ENCODE measurements at places on chromosomes 5 and 9.
A peak's percentile ranks its signal among the peaks of the same experiment; 100 is the strongest.

- no peak for DNase-seq
Observed at GRCh38 chr5:142680605-142681259, 5.2 kb downstream of the FGF1 start.

DNA sequence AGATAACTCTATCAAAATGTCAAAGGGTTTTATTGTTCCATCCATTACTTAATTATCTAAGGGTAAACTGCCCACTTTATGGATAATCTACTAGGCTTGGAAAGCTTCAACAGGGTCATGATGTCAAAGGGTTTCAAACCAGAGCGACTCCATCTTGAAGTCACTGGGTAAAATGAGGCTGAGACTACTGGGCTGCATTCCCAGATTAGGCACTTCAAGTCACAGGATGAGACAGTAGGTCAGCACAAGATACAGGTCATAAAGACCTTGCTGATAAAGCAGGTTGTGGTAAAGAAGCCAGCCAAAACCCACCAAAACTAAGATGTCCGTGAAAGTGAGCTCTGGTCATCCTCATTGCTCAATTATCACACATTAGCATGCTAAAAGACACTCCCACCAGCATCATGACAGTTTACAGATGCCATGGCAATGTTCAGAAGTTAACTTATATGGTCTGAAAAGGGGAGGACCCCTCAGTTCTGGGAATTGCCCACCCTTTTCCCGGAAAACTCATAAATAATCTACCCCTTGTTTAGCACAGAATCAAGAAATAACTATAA lies 138.6 kb downstream of the GNAQ start:
- no peak for DNase-seq

DNA sequence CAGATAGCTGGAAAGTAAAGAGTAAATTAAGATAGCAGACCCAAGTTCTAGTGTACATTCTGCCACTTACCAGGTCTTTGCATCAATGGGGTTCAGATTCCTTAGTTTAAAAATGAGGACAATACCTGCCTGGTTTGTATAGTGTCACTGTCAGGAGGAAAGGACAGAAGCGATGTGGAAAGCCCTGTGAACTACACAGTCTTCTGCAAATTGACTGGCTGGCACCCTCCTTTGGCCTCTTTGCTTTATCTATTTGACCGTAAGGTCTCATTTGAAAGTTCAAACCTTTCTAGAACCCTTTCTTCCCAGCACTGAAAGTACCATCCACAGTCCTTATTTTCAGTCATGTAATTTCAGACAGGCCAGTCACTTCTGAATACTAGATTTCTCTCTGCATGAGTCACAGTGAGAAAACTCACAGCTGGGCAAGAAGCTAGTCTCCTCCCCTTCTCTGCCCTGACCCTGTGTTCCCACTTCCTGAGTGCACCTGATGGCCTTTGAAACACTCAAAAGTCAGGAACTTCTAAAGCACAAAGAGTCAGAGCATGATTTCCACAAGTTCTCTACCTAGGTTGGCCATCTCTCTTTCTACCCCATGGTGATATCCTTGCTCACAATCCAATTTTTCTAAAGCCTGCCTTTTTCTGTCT lies 91.3 kb upstream of the RASEF start:
- peak; percentile 3 for DNase-seq

DNA sequence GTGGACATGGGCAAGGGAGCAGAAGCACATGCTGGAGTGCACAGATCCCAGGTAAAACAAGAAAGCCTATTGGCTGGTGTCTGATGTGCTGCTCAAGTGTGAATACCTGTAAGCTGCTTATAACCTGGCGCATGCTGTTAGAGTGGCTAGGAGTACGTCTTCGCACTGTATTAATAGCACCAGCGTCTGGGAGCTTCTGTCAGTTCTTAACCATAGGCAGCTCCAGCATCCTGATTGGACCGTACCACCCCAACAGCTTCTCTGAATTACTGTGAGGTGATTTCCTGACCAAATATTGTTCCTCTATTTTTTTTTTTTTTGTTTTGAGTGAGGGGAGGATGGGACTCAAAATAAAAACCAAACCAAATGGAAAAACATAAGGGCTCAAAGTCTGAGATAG lies 987.6 kb downstream of the PTPRD start:
- no peak for DNase-seq

DNA sequence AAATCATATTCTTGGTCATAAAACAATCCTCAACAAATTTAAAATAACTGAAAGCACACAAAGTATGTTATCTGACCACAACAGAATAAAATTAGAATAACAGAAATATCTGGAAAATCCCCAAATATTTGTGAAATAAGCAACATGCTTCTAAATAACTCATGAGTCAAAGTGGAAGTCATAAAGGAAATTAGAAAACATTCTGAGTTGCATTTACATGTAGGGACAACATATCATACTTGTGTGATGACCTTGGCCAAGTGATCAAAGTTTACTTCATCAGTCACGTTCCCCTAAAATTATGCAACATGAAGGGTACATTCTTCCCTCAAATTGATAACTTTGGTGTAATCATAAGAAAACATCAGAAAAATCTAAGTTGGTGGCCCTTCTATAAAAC lies 64.7 kb downstream of the CSF2 start:
- no peak for DNase-seq

DNA sequence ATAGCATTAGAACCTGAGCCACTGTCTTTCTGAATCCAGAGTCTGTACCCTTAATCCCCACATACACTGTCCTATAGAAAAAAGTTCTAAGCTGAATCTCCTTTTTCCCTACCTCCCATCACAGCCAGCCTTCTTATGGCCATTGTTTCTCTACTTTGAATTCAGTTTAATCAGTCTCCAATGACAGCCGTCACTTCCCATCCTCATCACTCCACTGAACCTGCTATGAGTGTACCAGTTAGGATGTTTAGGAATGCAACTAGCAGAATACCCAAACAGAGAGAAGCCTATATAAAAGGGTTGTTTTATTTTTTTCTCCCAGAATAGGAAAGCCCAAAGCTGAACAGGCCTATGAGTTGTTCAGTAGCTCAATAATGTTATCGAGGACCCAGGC lies 220.4 kb upstream of the NREP start:
- no peak for DNase-seq

DNA sequence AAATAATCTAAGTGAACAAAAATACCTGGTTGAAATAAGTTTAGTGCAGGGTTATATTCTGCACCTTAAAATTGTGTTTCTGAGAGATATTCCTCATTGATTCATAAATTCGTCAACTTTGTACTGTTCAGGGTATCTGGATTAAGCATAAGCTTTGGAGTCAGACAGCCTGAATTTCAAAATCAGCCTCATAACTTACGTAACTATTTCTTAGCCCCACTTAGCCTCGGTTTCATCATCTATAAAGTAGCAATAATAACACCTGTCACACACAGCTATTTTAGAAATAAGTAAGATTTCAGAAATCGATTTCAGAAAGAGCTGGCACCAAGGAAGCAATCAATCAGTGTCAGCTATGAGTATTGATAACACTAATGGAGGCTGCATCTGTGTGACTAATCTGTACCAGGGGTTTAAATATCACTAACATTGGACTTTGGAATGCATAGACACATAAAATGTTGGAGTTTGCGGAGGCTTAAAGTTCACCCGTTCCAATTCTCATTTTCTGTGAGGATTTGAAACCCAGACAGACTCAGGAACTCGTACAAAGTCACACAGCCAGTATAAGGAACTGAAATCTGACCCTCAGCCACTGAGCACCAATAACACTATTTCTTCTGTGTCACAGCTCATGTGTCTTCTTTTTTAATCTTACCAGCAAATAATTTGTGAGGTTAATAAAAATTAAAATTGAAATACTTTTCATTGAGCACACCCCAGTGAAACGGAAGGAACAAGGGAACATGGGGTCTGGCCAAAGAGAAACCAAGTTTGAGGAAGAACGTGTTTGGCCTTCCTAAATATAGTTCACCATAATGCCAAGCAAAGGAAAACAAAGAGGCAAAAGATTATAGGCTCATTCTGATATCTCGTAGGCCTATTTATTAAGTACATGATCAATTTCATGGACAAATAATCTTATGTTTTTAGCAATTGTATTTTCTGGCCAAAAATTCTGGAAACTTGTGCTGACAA lies 194.4 kb upstream of the PTGER4 start:
- no peak for DNase-seq

- DNase-seq: no peak
Observed at GRCh38 chr9:37961351-37961750, 57.4 kb upstream of the SLC25A51 start.

- DNase-seq: no peak
Observed at GRCh38 chr5:20032896-20033295, 44.9 kb upstream of the CDH18 start.

GRCh38 chr5:160547872-160548271 lies 126.2 kb downstream of the PTTG1 start:
- no peak for DNase-seq

- DNase-seq: no peak
Observed at GRCh38 chr5:179697108-179697507, 1.7 kb upstream of the CANX start.

DNA sequence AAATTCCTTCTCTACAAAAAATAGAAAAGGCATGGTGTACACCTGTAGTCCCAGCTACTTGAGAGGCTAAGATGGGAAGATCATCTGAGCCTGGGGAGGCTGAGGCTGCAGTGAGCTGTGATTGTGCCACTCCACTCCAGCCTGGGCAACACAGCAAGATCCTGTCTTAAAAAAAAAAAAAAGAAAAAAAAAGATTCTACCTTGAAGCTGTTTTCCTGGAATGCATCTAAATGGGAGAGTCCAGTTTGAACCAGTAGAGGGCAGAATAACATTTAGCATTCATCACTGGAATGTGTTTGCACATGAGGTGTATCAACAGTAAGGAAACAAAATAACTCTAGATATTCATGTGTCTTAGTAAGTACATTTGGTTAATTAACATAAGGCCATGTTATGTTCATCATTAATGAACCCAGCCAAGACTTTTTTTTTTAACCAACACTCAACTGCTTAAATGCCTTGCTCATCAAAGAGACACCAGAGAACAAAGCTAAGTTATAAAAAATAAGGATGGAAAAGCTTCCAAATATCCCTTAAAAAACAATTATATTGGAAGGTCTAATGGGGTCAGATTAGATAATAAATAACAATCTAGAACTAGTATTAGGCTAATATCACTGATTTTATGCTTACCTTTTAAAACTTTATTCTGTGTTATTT lies 16.1 kb downstream of the IFNE start:
- DNase-seq: no peak

DNA sequence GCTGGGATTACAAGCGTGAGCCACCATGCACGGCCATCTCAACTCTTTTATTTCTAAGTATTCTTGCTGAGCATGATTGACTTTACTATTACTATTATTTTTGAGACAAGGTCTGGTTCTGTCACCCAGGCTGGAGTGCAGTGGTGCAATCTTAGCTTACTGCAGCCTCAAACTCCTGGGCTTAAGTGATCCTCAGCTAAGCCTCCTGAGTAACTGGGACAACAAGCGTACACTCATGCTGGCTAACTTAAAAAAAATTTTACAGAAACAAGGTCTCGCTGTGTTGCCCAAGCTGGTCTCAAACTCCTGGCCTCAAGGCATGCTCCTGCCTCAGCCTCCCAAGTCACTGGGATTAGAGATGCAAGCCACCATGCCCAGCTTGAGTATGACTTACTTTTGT lies 443.7 kb downstream of the ARHGEF28 start:
- no peak for DNase-seq

- no peak for DNase-seq
Observed at GRCh38 chr5:175750511-175750931, 92.7 kb downstream of the HRH2 start.

DNA sequence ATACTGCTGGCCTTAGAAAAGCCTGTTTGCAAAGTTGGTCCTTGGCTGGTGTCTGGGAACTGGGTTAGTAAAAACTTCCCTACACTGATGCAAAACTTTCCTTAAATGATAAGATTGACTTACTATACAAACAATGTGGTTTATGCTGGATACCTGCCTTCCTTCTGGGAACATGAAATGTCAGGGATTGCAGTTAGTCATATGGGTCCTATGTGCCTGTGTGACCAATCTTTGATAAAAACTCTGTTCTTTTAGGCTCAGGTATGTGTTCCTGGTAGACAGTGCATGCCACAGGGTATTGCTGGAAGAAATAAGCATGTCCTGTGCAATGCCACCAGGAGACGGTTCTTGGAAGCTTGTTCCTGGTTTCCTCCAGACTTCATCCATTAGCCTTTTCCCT lies 173.3 kb downstream of the RMI1 start:
- DNase-seq: no peak

DNA sequence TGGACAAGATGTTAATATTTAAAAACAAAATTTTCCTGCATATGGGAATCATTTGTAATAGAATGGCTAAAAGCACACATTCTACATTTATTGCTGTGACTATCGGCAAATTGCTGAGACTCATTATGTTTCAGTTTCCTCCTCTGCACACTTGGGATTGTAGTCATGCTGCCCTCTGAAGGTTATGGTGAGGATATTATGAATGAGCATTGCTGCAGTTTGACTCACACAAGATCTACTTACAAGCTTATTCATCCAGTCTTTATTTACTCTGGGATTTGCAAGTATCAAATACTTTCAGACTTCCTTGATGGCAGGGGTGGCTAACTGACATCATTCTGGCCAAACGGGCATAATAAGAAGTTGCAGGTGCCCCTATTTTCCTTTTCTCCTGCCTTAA lies 9.5 kb upstream of the NFIL3 start:
- peak; percentile 91 for DNase-seq

GRCh38 chr9:114216081-114216480 lies 60.7 kb downstream of the COL27A1 start:
- no peak for DNase-seq

DNA sequence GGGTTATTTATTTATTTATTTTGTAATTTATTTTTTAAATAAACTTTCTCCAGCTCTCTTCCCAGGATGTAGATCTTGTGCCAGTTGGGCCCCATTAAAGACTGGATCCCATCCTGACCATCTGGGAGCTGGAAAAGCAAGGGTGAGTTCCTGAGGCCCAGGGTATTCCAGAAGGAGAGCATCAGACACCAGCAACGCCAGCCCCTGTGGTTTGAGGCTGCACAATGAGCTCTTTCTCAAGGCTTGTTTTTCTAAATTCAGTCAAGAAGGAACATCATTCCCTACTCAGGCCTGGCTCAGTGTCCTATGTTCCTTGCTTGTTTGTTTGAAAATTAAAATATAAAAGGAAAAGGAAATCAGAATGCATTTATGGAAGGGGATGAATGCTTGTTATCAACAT lies 313.3 kb downstream of the EBF1 start:
- DNase-seq: no peak
